ENCODE measurements at places on chromosomes 3 and 15.

GRCh38 chr3:162699291-162699690, 1202.7 kb downstream of the OTOL1 start:
- no peak for DNase-seq

- DNase-seq: no peak
These were observed 97.1 kb downstream of the TMEM108 start for GRCh38 chr3:133135306-133135705.

DNA sequence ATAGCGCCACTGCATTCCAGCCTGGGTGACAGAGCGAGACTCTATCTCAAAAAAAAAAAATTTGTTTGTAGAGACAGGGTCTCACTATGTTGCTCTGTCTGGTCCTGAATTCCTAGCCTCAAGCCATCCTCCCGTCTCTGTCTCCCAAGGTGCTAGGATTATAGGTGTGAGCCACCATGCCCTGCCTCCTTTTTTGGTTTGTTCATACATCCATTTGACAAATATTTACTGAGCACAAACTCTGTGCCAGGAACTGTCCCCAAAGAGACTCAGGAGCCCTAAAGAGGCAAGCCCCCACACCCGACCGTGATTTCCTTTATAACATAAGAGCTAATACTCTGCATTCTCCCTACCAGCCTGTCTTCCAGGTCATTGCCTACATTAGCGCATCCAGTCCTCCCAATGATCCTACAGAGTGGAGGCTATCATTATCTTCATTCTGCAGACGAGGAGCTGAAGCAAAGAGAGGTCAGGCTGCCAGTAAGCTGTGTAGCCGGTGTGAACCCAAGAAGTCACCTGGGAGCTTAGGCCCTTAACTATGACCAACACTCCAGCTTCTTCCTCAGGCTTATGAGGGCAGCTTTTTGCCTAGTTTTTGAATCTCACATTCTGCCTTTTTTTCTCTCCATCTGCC, 6.3 kb upstream of the PXK start:
- no peak for DNase-seq

DNA sequence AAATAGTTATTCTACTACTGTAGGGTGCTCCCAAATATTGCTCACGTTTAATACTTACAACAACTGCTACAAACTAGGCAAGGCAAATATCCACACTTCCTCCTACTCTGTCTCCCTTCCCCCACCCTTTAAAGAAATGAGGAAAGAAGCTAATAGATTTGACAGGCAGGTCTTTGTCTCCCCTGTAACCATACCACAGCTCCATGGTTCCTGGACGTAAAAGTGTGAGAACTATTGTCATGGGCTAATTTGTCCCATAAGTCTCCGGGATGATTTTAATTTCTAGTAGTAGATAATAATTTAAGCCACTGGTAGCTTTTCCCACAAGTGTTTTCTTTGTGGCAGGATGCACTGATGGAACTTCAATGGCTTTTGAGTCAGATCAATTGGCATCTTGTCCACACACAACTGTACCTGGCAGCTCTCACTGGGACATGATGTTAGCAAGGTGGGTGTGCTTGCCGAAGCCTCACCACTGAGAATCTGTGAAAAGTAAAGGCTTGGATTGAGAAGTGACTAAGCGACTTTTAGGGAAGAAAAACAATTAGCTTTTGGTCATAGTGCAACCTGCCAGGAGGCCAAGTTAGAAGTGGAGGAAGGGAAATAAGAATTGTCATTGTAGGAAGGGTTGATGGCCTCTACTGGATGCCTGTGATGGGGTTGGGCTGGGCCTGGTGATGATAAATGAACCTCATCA, 1.4 kb upstream of the CPOX start:
- DNase-seq: no peak

DNA sequence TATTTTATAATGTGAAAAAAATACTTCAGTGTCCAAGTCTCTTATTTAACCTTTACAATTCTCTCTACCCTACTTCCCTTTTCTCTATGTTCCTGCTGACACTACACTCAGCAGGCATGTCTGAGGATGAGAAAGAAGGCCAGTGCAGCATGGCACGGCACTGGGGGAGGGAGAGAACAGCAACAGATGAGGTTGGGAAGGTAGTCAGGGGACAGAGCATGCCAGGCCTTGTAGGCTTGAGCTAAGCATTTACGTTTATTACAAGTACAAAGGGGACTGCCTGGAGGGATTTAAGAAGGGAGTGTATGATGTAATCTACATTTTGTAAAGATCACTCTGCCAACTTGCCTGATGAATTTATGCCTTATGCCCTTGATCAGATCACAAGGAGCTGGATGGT, 117.3 kb upstream of the WNT5A start:
- DNase-seq: no peak

DNA sequence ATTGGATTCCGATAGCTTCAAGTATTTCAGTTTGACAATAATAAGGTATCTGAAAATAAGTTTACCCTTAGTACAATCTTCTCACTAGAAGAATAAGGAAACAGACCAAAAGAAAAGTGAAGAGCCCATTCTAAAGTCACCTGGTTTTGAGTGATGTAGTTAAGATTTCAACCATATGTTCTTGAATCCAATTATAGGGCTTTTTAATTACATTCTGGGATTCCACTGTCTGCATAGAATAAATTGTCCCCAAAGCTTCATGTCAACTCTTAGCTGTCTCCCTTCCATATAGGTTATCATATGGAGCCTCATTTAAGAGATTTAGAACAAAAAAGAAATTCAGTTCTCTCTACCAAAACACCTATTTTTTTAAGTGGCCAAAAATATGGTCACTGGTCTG, 1158.8 kb downstream of the IGSF11 start:
- no peak for DNase-seq

DNA sequence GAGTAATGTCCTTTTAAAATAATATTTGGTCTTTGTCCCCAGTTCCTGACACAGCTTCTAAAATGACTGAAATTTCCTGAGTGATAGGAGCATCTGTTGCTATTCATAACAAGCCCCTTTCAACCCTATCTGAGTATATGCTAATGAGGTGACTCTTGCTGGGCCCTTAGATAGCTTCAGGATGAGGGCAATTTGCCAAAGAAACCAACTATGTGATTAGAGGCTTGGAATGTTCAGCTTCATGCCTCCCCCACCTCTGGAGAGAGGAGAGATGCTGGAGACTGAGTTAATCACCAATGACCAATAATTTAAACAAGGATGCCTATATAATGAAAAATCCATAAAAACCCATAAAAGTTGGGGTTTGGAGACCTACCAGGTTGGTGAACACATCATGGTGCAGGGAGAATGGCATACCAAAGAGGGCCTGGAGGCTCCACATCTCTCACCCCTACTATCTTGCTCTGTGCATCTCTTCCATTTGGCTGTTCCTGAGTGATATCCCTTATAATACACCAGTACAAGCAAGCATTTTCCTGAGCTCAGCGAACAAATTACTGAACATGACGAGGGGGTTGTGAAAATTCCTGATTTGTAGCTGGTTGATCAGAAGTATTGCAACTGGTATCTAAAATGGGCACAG, 189.2 kb downstream of the ECT2 start:
- no peak for DNase-seq

GRCh38 chr15:100094127-100094510, 247.7 kb downstream of the ADAMTS17 start:
- DNase-seq: no peak
